ENCODE measurements at places on chromosomes 12 and 14. TPM values are rescaled to one million over a fixed set of nuclear protein-coding genes. Genes with fewer than 3 reads are reported as not detected.
A peak's percentile ranks its signal among the peaks of the same experiment; 100 is the strongest.

DNA sequence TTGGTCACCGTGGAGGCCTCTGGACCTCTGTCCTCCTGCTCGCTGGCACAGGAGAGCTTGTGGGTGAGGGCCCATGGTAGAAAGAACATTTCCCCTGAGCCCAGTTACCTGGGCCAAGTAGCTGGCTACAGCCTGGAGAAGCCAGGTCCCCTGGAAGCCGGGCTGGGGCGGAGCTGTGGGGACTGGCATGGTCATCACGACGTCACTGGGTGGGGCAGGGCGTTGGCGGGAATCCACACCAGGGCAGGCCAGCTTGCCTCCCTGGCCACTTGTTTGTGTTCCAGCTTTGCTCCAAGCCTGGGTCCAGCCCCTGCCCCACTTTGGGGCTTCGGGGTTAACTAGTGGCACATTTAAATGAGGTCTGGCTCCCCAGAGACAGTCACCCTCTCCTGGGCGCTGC lies 35.0 kb upstream of the SLC24A4 start:
- DNase-seq, result no peak

DNA sequence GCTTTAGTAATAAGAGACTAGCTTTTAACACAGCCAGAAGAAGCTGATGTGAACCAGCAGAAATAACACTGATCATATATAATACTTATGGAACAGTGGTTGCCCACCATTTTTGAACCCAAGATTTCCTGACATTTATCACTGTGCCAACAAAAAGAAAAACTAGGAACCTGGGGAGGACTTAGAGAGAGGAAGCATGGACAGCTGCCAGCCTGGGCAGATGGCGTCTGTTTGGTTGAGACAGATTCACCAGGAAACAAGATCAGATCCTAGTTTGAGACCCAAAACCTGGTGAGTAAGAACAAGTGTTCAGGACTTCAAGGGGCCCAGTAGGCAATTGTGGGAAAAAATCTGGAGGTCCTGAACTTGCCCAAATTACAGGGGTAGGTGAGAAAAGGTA lies 95.3 kb downstream of the BICD1 start:
- peak; percentile 90 for DNase-seq

DNA sequence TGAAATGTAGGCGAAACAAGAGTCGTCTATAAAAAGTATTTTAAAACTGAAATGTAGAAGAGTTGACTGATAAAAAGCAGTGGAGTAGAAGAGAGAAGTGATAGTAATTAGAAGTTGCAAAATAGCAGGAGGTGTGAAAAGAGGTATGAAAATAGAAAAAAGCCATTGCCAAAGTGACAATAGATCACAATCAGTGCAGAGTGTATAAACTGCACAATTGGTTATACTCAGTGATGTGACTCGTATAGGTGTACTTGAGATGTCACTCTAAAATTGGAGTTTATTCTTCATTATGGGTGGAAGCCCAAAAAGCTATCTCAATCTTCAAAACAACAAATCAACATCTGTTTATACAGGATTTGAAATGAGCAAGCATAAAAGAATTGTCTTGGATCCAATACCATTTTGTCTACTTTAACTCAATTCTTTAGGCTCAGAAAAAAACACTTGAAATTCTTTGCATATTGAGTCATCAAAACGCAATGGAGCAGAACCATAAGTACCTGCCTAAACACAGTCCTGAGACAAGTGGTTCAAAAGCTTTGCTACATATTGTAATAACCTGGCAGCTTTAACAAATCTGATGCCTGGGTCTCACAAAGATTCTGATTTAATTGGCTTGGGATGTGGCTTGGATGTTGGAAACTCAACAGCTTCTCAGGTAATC lies 8.8 kb downstream of the IKBIP start:
- DNase-seq, result no peak

DNA sequence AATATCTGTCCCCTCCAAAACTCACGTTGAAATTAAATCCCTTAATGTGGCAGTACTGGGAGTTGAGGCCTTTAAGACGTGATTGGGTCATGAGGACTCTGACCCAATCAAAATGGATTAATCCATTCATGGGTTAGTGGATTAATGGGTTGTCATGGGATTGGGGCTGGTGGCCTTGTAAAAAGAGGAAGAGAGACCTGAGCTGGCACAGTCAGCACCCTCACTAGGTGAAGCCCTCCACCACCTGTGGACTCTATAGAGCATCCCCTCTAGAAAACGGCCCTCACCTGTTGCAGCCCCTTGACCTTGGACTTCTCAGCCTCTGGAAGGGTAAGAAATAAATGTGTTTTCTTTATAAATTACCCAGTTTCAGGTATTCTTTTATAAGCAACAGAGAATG lies 53.0 kb downstream of the SPRING1 start:
- no peak for DNase-seq

- no peak for DNase-seq
These were observed 7.7 kb upstream of the PPTC7 start for GRCh38 chr12:110590806-110591326.

MYF6 gene
- total RNA-seq, result 0.61 TPM

P2RX2 gene
- total RNA-seq, result 0.06 TPM

DNA sequence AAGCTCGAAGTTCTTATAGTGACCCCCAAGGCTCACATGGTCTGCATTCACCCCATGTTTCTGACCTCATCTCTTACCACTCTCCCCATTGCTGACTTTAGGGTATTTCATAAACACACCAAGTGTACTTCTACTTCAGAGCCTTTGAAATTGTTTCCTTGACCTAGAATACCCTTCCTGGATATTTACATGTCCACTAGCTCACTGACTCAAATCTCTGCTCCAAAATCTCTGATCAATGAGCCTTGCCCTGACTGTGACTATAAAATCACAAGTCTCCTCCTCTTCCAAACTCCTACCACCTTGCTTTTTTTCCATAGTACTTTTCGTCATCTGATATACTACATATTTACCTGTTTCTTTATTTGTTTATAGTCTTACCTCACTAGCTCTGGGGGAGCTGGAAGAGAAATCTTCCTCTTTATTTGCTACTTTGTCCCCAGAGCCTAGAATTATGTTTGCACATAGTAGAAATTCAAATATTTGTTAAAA lies 105.1 kb downstream of the RMST start:
- no peak for DNase-seq

DNA sequence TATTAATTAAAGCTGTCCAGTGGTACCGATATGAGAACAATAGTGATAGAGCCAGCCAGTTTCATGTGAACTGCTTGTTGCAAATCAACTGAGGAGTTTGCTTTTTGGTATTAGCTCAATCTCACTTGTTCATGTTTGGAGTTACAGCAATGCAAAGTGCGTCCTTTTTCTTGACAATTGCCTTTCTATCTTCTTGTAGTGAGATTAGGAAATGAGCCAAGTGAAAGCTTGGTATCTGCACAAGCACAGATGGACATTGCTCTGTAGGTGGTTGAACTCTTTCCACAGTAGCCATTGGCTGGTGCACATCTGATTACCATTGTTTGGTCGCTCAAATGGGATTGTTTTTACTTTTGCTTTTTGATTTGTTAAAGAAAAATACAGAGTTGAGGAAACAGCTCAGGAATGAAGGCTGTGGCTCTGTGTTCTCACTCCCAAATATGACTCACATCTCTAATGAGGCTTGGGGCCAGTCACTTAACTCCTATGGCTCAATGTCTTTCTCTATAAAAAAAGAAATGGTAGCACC lies 241.4 kb downstream of the BMP4 start:
- no peak for DNase-seq

DNA sequence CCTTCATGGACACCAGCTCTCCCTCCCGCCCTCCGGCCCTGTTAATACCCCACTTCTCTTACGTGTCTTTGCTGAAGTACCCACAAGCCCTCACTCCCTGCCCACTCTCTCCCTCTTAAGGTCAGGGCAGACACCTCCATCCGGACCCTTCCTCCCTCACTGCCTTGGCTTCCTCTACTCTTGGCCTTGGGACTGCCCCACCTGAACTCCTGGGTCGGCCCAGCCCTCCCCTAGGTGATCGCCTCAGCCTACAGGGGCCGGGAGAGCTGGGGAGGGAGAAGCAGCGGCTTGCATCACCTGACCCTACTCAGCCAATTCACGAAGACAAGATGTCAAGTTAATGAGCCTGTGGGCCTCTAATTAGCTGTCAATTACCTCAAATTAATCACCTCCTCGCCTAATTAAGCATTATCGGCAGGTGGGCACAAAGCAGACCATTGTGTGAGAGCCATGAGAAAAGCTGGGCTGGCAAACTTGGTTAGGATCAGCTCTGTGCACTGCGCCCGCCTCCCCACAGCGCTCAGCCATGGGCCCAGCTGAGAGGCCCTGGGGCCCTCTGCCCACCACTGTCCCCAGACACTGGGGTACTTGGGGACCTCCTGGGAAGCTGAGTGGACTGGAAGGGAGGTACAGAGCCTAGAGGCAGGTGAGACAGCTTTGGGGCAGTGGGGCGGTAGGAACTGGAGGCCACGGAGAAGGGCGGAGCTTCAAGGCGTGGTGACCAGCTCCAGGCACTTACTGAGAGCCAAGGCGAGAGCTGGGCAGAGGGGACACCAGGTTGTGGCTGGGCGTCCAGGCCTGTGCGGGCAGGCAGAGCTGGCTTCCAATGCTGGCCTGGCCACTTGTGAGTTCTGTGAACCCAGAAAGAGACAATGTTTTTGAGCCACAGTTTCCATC lies 25.1 kb upstream of the VSX2 start:
- no peak for DNase-seq

All from spinal cord (tissue), 10 donors.